Activated CD4-positive, alpha-beta T cell treated with anti-CD3 and anti-CD28 coated beads for 24 hours (primary cell): ENCODE measurements at places on chromosomes 13 and 19.
A peak's percentile ranks its signal among the peaks of the same experiment; 100 is the strongest.

GRCh38 chr13:105170438-105170837, 1365.0 kb downstream of the EFNB2 start:
- no peak for DNase-seq

GRCh38 chr13:33639158-33639557, 178.8 kb upstream of the RFC3 start:
- no peak for DNase-seq

- DNase-seq: peak; percentile 59
These were observed 109.8 kb upstream of the MLNR start for GRCh38 chr13:49110122-49110912.

DNA sequence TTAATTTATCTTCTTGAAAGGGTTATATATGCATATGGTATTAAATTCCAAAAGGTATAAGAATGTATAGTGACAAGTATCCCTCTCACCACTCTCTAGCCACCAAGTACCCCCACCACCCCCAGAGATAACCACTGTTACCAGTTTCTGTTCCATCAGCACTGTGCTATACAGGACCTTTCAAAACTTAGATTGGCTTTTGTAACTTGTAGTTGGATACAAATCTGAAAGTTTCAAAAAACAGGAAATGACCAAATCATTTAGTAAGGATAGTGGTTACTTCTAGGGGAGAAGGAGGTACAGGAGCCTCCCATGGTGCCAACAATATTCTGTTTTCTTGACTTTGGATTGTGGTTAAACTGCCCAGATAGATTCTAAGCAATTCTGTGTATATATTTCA, 56.7 kb downstream of the AKAP11 start:
- no peak for DNase-seq

GRCh38 chr13:22091222-22091970, 420.5 kb downstream of the FGF9 start:
- no peak for DNase-seq

DNA sequence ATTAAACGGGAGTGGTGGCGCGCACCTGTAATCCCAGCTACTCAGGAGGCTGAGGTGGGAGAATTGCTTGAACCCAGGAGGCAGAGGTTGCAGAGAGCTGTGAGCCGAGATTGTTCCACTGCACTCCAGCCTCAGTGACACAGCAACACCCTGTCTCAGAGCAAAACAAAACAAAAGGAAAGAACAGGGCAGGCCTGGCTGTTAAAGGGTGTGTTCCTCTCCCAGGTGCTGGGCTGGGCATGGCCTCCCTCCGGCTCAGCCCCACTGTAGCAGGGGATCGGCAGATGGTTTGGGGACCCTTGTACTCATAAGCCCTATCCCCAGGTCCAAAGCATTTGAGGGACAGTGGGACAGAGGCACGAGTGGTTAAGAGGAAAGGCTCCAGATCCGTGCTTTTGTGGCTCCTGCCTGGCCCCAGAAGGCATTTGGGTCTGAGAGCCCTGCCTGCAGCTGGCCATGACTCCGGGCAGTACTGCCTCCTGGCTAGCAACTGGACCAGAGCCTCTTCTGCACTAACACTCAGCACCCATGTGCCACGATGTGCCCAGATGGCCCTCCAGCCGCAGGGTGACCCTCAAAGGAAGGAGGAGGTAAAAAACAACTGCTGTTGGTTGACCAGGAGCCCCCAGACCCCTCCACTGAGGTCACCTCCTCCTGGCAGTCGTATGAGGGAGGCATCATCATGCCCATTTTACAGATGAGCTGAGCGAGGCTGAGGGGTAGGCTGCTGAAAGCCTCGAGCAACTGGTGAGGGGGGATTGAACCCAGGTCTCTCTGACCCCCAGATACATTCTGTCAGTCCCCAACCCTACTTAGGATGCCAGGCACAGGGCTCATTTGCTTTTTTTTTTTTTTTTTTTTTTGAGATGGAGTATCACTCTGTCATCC, 10.0 kb downstream of the RFX1 start:
- DNase-seq: no peak

- no peak for DNase-seq
These were observed 37.7 kb downstream of the IRS2 start for GRCh38 chr13:109748677-109749076.

DNA sequence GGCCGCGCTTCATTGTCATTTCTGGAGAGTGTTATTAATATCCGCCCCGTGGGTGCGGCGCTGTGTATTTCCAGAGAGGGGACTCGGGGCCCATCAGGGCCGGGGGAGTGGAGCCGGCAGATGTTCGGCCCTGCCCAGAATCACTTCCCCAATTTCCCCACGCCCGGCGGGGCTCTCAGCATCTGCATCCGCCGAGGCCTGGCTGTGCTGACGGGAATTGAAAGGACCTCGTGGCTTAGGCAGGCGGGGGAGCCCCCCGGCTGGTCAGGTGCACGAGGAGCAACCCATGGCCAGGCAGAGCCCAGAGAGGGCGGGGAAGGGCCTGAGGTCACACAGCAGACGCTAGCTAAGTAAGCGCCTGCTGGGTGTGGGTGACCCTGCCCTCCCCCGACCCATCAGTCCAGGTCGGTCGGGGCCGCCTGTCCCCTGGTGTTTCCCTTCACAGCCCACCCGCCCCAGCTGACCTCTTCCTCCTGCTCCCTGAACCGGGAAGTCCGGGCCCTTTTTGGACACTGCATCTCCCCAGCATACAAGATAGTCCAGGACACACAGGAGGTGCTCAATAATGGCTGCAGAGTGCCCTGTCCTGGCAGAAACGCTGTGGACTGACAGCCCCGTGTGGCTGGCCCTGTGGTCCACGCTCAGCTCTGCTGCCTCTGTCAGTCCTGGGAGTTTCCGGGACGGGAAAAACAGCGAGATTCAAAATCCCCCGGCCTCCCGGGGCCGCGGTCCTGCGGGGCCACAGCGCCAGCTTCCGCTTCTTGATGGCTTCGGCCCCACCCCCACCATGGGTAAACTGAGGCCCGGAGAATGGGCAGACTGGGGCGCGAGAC, 22.1 kb downstream of the ARID3A start:
- no peak for DNase-seq

DNA sequence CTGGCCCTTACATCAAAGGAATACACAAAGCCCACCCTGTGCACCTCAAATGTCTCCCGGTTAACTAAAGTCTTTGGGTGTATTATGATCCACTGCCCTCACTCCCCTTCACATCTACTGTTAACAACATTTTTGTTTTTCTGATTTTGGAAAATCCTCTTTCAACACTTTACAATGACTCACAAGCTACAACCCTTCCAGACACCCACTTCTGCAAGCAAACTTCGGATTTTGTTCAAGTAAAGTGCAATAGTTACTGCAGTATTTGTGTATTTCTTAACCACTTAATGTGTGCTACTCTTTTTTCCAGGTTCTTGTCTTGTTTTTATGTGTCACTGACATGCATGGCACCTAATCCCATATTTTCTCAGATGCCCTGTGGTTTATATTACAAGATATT, 101.1 kb downstream of the EDNRB start:
- DNase-seq: no peak

DNA sequence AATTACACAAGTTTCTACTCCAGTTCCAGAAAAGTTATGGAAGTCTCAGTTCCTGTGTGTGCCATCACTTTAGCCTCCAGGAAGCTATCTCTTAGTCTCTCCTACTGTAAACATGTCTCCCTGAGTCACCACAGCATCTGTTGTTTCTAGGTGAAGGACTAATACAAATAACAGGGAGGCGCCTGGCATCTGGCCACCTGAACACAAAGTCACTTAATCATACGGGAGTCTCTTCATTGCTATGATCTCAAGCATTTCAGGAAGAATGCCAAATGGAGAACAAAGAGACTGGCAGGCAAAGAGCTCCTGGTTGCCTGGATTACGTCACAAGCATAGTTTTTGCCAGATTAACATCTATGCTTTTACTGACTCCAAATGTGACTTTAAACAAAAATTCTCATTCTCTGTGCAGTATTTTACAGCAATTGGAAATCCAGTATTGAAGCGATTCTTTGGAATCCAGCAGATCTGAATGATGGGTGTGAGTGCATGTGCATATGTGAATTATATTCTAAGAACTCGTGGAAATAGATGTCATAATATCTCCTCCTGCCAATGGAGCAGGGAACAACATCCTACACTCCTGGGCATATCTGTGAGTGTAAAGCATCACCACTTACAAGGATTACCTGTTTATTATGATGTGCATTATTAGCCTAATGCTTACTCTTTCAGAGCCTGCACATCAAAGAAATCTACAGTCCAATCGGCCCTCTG, 572.8 kb downstream of the PCDH9 start:
- no peak for DNase-seq

DNA sequence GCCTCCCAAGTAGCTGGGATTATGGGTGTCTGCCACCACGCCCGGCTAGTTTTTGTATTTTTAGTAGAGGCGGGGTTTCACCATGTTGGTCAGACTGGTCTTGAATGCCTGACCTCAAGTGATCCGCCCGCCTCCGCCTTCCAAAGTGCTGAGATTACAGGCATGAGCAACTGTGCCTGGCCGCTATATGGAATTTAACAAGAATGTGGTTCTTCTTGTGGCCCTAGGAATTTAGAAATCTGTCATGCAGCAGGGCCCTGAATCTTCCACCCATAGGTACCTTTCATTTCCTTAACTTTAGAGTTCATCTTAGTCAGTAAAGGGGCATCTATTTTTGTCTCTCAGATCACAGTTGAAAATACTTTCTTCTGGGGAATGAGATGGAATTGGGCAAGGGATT, 25.6 kb upstream of the NDFIP2 start:
- no peak for DNase-seq

- peak; percentile 10 for DNase-seq
These were observed 657 bp downstream of the PLIN3 start for GRCh38 chr19:4866595-4867424.

DNA sequence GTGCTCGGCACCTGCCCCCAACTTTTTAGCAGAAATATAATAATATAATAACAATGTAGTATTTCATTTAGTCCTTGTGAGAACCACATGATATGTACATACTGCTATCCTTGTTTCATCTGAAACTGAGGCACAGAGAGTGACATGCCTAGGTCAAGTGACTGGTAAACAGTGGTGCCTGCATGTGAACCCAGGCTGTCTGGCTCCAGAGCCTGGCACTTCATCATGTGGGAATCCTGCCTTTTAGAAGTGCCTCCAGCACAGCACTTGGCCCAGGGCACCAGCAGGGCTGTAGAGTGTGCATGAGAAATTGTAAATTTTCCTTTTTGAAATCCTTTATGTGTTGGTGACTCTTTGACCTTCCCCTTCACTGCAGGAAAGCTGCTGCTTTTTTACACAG, 27.4 kb downstream of the PRAM1 start:
- DNase-seq: no peak

GRCh38 chr13:50685491-50685890, 158.0 kb downstream of the DLEU7 start:
- DNase-seq: no peak

GRCh38 chr13:51308781-51309180, 30.7 kb upstream of the SERPINE3 start:
- no peak for DNase-seq
